Hypothalamus (tissue), 51 donors: ENCODE measurements at places on chromosomes 12 and 14.

DNA sequence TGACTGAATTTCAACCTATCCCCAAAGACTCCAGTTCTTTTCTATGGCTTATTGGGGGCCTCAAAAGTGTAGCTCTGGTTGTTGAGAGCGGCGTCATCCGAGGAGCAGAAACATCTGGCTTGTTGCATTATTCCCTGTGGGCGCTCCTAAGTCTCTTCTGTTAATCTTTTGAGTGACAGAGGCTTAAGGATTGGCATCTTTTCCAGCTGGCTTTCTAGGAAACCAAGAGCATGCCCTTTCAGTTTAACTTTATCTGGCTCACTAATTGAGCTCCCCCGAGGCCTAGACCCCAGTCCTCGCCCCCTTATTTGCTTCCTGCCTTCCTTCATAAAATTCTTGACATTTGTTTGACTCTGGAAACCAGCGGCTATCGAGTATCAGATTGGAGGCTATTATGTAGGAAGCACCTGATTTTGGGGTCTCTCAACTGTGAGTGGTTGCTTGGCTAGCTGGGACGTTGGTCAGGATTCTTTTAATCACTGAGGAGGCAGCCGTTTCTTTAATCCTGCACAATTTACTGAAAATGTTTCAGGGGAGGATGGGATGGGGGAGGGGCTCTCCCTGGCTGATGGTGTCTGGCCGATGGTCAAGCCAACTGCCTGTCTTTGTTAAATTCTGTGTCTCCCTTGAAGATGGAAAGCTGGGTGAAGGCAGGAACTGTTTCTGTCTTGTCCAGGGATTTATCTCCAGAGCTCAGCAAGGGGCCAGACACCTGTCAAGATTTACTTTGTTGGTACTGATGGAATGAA lies 3.1 kb downstream of the SMOC1 start:
- DNase-seq = no peak

- DNase-seq = no peak
These were observed 139.3 kb upstream of the TMCC3 start for GRCh38 chr12:94789510-94790225.

DNA sequence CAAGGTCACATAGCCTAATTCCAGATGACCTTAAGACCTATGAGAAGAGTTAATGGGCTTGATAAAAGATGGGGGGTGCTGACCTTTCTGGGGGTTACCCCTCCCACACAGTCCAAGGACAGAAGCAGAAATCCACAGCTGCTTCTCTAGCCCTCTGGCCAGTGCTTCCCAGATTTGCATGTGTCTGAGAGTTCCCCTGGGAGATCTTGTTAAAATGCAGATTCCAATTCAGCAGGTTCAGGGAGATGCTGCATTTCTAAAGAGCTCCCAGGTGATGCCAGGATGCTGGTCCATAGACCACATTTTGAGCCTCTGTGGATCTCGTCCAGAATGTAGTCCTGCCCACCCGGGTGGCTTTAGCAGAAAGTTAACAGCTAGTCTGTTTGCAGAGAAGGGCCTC lies 82.1 kb downstream of the WSCD2 start:
- DNase-seq = no peak

DNA sequence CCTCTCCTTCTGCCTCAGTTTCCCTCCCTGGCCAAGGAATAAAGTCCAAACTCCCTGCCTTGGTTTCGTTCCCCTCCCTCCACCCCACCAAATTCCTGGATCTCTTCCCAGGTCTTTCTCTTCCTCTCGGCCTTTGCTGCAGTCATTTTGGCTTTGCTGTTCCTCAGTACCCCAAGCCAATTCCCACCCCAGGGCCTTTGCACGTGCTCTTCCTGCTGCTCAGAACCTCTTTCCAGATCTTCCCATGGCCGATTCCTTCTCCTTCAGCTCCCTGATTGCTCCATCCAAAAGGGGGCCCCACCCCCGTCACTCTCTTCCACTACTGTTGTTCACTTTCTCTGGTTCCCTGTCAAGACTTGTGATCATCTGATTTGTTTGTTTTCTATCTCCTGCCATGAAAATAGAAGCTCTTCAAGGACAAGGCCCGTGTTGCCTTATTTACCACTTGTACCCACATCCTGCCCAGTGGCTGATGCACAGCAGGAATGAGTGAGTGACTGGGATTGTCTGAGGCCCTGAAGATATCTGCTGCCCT lies 3.1 kb downstream of the HNF1A start:
- DNase-seq = no peak

DNA sequence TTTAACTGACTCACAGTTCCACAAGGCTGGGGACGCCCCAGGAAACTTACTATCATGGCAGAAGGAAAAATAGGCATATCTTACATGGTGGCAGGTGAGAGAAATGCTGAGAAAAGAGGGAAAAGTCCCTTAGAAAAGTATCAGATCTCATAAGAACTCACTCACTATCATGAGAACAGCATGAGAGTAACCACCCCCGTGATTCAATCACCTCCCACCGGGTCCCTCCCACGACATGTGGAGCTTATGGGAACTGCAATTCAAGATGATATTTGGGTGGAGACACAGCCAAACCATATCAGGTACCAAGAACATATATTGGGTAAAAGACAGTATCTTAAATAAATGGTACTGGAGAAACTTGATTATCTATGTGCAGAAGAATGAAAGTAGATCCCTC lies 100.3 kb upstream of the FAR2 start:
- no peak for DNase-seq
